Amygdala (tissue), 56 donors: ENCODE measurements at places on chromosomes 2 and 18.

- DNase-seq = no peak
Observed at GRCh38 chr2:133884739-133885381, 316.6 kb upstream of the NCKAP5 start.

DNA sequence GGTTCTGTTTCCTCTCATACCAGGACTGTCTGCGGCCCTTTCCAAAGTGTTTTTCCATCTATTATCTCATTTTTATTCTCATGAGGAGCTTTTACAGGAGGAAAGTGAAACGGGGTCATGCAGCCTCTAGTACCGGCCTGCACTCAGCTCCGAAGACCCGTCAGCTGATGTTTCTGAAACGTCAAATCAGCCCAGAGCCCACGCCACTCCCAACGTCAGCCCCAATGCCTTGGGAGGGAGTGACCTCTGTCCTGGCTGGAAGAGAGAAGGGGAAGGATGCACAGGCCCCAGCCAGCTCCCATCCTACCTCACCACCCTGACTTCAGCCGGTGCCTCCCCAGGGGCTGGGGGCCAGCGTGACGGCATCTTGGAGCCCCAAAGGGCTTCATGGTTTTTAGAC lies 58.5 kb downstream of the ADCY3 start:
- DNase-seq = no peak

DNA sequence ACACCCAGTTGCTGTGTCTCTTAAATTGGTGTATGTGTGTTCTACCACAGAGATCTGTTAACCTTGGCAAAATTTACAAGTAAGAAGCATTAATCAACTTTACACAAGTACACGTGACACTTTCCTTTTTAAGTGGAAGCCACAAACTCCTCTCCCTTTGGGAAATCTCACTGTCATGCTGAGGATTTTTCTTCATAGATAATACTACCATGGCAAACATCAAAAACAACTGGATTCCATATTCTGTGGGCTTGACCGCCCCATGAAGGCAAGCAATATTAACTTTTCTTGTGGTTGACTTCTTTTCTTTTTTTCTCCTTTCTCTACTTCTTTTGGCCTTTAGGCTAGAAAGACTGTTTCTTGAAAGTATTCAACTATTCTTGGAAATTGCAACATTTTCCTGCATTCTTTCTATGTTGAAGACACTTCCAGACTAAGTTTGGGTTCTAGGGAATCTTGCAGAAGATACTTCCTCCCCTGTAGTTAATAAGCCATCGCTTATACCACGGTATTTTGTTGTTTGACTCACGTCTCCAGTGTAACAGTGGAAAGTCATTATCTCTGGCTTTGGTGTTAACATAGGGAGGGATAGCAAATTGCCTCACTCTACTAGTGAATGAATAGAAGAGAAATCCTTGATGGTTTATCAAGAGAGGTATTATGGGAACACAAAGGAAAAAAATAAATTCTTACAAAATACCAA lies 79.5 kb downstream of the SLC8A1 start:
- DNase-seq = no peak

DNA sequence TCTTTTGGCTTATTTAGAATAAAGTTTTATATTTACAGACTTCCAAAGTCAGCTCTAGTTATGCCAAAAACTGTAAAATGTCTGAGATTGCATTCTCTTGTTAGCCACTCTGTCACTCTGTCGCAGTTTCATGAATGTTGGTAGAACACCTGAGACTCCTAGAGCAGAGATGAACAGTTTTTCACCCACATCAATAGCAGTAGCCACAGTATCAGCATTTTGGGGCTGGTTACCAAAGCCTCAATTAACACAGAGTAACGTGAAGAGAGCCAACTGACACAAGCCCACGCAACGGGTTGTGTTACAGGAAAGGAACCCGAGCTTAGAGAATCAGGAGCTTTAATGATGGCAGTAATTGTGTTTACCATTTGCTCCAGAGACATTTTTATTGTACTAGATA lies 443.0 kb upstream of the SLC39A10 start:
- DNase-seq = no peak

DNA sequence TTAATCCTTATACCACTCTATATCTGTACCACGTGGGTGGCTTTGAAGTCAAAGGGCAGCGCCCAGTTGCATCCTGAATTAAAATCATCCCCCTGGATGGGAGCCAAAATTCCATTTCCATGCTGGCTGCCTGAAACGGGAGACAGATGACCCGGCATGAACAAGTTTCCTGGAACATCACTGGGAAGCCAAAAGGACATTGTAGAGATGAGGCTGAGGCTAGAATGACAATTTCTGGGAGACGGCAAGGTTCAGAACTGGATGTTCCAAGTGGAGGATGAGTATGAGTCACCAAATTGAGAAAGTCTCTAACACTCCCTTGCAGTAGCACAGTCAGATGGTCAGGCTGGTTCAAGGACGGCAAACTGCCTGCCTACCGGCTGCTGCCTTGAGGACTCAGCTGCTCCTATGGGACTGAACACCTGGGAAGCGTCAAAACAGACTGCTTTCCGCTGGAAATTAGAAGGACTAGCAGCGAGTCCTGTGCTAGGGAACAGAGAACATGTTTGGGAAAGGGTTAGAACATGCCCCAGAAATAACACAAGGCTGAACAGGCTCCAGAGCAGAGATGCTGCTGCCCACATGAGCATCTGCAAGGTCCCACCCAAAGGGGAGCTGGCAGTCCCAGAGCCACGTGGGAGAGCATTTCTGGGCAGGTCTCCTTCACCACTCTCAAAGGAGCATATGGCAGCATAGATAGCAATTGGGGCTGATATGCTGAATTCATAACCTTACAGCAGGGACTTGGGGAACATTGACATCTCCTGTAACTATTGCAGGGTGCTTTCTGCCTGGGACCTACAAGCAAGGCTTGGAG lies 32.0 kb downstream of the YPEL5 start:
- DNase-seq = no peak

DNA sequence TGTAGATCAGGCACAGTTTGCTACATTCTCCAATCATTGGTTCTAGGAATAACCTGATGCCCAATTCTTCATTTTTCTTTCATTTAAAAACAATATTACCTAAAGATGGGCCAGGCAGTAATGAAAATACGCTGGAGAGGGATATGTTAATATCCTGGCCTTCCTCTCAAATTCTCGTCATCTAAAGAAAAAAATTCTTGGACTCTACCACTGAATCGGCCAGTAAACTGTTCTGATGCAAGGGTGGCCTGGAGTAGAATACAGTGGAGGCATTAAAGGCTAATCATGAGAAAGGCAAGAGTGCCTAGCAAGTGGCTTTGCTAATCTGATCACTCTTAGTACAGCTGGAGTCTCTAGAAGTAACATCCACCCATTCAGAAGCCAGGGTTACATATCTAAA lies 157.7 kb downstream of the ANTXR1 start:
- no peak for DNase-seq

DNA sequence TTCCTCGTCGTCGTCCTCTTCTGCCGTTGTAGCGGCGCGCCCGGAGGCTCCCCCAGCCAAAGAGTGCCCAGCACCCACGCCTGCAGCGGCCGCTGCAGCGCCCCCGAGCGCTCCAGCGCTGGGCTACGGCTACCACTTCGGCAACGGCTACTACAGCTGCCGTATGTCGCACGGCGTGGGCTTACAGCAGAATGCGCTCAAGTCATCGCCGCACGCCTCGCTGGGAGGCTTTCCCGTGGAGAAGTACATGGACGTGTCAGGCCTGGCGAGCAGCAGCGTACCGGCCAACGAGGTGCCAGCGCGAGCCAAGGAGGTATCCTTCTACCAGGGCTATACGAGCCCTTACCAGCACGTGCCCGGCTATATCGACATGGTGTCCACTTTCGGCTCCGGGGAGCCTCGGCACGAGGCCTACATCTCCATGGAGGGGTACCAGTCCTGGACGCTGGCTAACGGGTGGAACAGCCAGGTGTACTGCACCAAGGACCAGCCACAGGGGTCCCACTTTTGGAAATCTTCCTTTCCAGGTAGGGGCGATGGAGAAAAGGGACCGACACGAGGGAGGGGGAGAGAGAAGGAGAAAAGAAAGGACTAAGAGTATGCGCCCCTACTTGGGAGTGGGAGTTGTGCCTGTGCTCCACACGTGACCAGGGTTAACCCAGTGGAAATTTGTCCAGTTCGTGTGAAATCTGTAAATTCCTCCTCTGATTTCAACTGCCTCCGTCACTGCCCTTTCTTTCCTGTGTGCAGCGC lies 800 bp downstream of the HOXD13 start:
- DNase-seq = no peak

GRCh38 chr2:63058921-63059792 lies 8.5 kb downstream of the OTX1 start:
- no peak for DNase-seq
